Fibroblast of skin of right quadriceps (primary cell): ENCODE measurements at places on chromosomes 3 and 15.

GRCh38 chr3:150620002-150620689, 17.0 kb downstream of the SELENOT start:
- no peak for DNase-seq

DNA sequence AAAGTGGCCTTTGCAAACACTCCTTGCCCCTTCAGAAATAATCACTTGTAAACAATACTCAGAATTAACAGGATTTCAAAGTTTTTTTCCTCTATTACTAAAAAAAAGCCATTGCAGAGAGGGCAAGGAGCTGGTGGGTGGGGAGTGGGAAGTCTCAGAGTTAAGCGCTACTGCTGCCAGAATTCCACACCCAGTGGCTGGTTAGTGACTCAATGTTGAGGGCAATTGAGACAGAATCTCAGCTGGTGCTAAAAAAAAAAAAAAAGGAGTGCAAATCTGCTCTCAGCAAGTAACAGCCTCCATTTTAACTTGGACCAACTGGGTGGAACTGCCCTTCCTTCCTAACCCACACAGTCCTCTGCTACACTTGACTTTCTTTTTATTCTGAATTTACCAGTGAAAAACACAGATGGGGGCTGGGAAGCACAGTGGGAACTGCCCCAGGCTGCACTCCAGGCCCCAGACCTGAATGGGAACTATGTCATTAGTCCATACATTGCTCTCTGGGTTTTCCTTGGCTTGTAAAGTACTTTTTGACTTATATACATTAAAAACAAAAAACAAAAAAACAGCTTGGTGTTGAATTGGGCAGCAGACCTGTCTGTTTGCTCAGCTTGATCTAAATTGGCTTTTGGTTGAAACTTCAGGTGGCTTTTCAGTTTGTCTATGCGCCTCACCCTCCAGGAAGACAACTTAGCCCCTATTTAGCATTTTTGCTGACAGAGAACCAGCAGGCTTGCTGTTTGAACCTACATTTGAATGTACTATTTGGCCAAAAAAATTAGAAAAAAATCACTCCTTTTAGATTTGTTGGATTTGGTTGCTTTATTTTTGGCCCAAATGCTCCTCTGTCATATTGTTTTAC, 357.8 kb upstream of the TBL1XR1 start:
- DNase-seq = peak; percentile 58

GRCh38 chr3:124964387-124964786, 29.8 kb upstream of the MUC13 start:
- peak; percentile 64 for DNase-seq

- no peak for DNase-seq
These were observed 6.1 kb upstream of the RNU6-1 start for GRCh38 chr15:67845974-67846373.

GRCh38 chr3:44576613-44577012, 8.2 kb upstream of the ZNF660 start:
- DNase-seq = no peak

DNA sequence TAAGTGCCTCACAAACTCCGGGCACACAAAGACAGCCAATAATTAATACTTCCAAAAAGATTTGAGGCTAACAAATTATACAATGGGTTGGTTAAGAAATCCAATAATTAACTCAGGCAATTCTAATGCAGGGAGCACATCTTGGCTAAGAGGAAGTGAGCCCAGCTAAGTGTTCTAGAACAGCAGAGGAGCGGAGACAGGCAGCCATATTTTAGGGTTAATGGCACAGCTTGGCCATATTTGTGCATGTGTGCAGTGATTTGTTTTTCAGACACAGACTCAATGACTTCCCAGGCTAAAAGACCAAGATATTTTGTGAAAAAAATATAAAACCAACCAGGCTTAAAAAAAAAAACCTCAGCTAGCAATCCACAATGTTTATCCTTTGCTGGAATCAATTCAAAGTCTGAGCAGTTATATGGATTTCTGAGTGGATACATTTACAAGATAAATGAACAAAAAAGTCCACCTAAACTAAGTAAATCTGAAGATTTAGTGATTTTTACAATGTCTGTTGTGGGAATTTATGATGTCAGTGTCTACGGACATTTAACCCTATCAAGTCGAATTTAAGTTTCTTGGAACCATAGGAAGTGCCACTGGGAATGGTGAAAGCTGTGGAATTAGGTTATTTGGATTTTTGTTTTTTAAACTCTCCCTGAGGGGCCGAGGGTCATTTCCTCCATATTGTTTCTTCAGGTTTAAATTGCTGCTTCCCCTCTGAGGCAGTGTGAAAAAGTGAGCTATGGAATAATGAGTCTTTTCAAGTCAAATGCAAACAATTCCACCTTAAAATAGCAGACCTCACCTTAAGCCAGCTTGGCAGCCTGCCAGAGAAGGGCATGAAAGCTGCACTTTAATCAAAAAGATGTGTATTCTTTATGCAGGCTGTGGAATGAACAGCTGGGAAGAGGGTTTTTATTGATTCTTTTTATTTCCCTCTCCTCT, 413.7 kb upstream of the TBL1XR1 start:
- no peak for DNase-seq

DNA sequence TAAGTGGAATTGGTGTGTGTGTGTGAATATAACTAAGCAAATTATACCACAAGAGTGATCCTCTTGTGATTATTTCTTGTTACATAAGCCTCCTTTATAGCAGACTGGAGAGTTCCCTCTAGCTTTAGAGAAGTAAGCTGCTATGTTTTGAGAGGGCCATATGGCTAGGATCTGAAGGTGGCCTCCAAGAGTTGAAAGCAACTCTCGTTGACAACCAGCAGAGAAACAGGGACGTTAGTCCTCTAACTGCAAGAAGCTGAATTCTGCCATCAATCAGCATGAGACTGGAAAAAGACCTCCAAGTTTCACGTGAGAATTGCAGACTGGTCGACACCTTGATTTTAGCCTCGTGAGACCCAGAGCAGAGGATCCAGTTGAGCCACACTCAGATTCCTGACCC, 278.5 kb upstream of the ZNF717 start:
- no peak for DNase-seq

- DNase-seq = no peak
These were observed 1162.4 kb downstream of the TUSC7 start for GRCh38 chr3:117871934-117872333.
